ENCODE measurements at places on chromosomes 13 and 19.

- no peak for DNase-seq
Measured at GRCh38 chr13:111469450-111469849, 149.0 kb downstream of the TEX29 start.

DNA sequence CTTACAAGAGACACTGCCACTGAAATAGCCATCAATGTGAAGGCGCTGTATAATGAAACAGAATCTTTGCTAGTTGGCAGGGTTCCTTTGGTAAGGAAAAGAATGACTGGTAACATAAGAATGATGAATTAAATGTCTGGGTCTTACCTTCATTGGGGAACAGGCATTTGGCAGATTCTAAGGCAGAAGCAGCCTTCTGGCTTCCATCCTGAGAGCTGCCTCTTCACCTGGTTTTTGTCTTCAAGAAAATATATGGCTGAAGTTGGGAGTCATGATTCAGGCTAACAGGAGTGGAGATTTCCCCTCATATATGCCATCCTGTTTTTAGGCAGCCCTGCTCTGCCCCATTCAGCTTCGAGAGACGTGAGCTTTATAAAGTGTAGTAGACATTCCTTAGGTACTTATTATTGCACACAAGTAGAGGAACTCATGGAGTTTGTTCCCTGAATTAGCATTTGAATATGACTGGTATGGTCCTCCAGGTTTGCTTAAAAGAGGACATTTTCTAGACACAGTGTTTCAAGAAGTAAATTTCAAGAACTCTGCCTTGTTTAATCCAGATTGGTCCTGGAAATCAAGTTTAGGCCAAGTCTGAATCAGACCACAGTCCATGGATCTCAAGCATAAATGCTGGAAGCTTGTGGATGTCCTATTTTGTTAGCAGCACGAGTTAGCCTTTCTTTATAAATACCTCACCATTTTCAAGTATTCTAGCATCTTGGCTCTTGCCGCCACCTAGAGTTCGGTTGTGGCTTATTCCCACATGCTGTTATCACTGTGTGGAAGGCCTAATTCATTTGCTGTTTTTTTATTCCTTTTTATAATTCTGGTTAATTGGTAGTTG lies 56.2 kb upstream of the AKAP11 start:
- no peak for DNase-seq

GRCh38 chr13:75705395-75705794 lies 69.3 kb downstream of the LMO7 start:
- no peak for DNase-seq

DNA sequence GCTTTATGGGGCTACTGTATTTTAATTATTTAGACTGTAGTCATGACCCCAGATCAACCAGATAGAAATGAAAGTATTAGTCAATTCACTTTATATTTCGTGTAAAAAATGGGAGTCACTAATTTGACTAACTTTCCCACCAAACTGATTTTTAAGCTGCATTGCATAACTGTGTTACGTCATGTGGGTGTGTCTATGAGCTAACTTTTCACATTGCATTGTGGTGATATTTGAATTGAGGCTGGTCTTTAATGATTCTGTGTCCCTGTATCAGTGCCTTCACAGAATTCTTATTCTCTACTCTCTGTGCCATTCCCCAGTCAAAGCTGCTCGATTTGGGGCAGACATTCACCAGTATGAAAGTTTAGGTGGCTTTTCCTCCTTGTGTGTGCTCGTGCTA lies 172.7 kb upstream of the MAB21L1 start:
- DNase-seq = no peak

DNA sequence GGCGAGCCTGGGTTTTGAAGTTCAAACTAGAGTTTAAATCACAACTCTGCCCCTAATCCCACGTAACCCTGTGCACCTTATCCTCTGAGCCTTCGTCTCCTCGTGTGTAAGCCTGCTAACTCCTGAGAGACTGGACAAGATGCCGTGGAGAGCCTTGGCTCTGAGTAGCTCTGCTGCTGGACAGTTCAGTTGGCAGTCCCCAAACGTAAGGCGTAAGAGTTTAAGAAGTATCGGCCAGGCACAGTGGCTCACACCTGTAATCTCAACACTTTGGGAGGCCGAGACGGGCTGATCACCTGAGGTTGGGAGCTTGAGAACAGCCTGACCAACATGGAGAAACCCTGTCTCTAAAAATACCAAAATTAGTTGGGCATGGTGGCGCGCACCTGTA lies 4.7 kb upstream of the CD79A start:
- no peak for DNase-seq

GRCh38 chr19:35055715-35056179 lies 14.2 kb downstream of the HPN start:
- no peak for DNase-seq

Data from HL-60 (cell line).